ENCODE measurements at places on chromosomes 11 and 22. TPM values are rescaled to one million over a fixed set of nuclear protein-coding genes. Genes with fewer than 3 reads are reported as not detected.

GRCh38 chr11:118353084-118353710 lies 6.2 kb upstream of the UBE4A start:
- no peak for DNase-seq

Gene OR6A2
- not detected for total RNA-seq

DNA sequence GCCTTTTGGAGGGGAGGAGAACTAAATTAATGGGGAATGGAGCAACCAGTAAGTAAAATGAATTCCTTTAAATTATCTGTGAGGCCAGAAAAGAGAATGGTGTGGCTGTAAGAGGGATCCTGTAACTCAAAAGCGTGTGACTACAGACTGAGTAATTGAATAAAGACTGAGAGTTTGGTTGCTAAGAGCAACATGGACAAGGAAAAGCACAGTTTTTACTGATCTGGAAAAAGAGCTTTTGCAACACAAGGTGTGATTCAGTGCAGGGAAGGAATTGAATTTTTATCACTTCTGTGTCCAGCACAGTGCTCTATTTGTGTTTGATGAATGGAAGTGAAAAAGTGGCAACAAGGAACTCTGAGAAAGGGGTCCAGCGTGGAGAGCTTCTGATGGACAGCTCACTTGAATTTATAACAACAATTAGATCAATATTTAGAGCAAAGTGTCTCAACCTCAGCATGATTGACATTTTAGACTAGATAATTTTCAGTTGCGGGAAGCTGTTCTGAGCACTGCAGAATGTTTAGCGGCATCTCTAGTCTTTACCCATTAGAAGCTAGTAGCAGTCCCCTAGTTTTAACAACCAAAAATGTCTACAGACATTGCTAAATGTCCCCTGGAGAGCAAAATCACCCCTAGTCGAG lies 202.8 kb upstream of the BDNF start:
- no peak for DNase-seq

DNA sequence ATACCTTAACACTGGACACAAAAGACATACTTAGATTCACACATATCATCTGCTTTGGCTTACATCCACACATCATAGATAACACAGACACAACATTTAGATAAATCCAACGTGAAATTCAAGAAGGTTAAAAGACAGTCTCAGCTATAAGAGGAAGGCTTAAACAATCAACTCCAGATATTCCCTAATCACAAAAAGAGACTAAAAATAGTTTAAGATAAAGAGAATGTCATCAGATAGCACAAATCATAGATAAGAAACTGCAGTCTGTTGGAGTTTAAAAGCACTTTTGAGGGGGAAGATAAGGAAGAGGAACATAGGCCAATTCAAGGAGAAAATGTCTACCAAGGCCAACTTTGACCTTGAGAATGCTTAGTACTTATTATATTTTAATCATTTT lies 504.8 kb downstream of the JRKL start:
- DNase-seq, result no peak

Gene C11orf87
- total RNA-seq, result not detected

- peak; percentile 58 for DNase-seq
These were observed 8.5 kb downstream of the DCHS1 start for GRCh38 chr11:6646918-6647679.

GRCh38 chr11:47499161-47499560 lies 50.2 kb upstream of the RAPSN start:
- no peak for DNase-seq

Gene OR52I1
- not detected for total RNA-seq

DNA sequence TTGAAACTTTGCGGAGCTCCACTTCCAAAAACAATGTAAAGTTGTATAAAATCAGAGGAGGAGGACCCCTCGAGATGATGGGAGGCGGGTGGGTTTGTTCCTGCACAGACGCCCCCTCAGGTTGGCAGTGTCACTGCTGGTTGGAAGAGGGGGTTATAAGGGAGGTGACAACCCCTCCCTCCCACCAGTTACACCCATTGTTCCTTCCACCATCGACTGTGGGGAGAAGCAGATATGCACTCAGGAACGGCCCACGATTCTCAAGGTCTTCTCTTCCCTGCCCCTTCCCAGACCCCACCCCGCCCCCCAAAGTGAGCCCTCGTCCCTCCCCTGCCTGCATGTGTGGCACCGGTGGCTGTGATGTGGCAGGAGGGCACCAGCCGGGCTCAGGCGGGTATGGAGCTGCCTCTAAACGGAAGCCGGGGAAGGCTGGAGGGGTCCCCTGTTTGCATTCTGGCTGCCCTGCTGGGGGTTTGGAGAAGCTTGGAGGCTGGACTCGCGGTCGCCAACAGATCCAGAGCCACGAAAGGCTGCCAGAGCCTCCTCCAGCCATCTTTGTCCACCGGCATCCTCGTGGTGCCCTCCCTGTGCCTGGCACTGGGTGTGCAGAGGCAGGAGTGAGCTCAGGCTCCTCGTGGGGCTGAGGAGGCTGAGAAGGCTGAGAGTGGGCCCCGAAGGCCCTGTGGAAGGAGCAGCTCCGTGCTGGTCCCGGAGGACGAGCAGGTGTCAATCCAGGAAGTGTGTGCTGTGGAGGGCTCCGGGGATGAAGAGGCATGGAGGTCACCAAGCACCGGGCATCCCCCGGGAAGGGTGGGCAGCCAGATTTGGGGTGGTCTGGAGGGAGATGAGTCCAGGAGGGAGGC lies 778 bp downstream of the KDELR3 start:
- DNase-seq, result no peak

DNA sequence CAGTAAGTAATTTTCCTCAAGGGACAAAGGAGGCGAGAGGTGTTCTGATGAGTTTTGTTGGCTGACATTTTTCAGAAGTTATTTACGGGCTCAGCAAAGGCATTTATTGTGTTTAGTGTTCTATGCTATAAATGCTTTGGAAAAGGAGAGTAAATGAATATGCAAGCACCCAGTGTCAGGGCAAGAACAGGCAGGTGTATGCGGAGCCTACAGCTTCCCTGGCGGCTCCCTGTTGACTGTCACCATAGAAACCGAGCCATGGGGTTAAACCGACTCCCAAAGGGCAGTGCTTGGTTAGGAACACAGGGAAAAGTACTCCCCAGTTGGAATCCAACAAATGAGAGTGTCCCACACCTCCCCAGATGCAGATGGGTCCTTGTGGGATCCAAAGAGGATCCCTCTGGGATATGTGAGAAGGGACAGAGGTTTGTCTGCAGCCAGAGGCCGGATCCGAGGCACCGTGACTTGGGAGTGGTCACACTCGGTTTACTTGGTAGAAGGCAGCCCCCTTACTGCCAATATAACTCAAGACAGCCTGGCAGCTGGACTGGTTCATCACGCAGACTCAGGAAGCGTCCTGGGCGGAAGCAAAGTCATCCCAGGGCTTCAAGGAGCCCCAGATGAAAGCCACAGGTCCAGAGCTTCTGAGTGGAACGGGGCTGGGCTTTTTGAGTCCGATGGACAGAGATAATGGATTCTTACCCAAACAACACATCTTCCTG lies 329.7 kb downstream of the CTTN start:
- DNase-seq, result no peak

DNA sequence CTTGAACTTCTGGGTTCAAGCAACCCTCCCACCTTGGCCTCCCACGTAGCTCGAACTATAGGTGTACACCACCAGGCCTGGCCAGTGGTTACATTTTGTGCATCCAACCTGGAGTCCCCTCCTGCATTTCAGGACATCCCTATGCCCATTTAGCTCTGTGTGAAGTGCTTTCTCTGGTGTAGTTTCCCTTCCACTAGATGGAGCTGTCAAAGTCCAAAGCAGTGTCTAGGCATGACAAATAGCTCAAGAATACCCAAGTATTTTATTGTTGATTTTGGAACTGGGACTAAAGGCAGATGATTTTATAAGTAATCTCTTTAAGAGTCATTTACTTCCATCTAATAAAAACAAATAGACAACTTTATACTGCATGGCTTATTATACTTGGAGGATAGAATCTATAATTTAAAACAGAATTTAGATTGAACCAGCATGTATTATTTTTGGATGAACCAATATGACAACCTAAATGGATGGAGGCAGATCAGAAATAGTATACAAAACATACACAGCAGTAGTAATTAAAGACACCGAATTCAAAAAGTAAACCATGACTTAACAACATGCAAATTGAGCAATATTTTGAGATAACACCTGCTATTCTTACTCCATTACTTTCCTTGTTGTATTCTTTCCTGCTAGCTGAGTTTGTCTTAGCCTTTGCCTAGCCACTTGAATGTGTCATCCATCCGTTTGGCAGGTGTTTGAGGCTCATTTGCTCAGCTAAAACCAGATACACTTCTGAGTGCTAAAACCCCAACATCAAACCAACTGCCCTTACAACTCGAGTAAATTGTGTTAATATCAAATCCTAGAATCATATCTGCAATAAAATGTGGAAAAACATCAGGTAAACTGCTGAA lies 37.7 kb downstream of the EIF4ENIF1 start:
- no peak for DNase-seq

GRCh38 chr11:63508009-63508408 lies 2.1 kb downstream of the LGALS12 start:
- DNase-seq, result peak; percentile 24

Gene AP5B1
- 27.9 TPM for total RNA-seq

GRCh38 chr11:83819931-83820549 lies 533.9 kb upstream of the CCDC90B start:
- no peak for DNase-seq

DNA sequence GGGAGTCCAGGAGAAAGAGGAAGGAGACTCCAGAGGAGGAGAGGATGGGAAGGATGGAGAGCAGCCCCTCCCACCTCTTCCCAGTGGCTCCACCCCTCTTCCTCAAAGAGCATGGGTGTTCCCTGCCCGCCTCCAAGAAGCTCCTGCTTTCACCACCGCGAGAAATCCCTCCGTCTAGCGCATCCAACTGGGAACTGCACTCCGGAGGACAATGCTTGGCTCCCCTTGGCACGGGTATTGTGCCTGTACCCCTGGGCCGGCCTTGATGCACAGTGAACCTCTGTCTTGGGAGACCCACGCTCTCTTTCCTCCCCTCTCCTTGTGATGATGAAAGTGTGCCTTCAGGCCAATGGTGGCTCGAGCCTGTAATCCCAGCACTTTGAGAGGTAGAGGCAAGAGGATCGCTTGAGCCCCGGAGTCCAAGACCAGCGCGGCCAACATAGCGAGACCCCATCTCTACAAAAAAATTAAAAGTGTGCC lies 14.9 kb upstream of the ADA2 start:
- no peak for DNase-seq

Gene BDNF
- total RNA-seq, result not detected

DNA sequence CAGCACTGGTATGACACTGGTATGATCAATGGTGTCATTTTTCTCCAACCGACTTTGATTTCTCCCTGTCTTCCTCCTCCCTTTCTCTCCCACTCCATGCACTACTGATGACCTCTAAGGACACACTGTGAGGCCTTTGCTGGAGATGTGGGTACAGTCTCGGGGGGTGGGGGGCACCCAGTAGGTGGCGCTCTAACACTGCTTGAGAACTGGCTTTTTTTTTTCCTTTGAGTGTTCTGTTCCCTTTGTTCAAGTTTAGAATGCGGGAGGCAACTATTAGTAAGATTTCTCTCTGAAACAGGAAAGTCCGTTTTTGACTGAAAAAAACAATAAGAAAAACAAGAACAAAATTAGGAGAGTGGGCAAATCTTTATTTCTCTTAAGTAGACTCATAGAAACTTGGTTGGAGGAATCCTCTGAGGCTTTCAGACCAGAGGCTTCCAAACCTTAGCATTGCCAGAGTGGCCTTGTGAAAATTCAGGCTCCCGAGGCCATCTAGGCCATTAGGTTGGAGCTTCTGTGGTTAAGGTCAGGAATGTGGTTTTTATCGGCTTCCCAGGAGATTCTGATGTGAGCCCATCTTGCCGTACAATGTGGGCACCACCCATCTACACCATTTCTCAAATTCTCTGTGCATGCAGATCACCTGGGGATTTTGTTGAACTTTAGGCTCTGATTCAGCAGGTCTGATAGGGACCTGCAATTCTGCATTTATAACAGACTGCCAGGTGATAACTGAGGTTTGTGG lies 43.2 kb downstream of the PANX1 start:
- no peak for DNase-seq

- no peak for DNase-seq
These were observed 61.5 kb downstream of the BTG4 start for GRCh38 chr11:111450480-111451320.

Gene TMA7B
- 8.5 TPM for total RNA-seq

DNA sequence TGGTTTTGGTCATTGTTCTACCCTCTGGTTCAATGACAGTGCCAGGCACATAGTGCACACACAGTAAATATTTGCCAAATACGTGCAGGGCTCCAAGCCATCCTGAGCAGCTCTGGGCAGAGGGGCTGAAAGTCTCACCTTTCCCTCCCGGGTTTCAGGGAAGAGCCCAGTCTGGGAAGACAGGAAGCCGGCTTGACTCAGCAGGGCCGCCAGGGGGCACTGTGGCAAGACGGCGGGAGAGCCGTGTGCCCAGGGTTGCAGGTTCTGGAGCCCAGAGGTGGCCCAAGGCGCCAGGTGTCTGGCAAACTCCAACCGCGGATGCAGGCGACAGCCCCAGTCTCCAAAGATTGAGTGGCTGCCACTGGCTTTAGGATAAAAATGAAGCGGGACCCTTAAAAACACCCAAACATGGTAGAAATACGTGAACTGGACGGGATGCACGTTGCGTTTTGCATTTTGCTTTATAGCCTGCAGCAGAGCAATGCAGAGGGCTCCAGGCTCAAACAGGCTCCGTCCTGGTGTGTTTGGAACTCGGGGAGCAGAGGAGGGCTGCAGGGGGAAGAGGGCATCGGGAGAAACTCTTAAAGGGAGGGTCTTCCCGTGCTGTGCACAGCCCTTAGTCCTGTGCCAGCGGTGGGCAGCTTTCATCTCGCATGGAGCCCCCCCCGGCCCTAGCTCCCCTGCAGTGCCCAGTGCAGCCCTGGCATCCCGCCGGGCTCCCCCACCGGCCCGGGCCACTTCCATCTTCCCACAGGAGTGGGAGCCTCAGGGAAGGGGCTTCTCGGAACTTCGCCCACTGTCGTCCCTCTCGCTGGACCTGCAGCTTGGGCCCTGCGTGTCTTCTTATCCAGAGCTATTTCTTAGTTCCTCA lies 10.7 kb downstream of the KRTAP5-5 start:
- peak; percentile 59 for DNase-seq

GRCh38 chr11:10891151-10891720 lies 33.4 kb upstream of the ZBED5 start:
- no peak for DNase-seq

- no peak for DNase-seq
These were observed 11.8 kb upstream of the KCNJ11 start for GRCh38 chr11:17400048-17400775.

DNA sequence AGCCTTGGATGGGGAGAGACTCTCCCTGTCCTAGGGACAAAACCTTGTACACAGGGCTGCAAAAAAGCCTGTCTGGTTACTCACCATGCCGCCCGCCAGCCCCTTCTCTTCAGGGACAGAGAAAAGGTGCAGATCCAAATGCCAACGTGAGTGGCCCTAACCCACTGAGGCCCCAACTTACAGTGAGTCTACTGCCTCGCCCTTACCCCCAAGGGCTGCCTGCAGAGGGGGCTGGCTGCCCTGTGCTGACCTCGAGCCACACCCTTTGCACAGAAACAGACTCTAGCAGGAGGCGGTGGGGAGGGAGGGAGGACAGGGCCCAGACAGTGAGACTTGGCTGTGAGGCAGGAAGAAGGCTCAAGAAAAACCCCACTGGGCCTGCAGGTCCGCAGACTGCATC lies 13.6 kb upstream of the CHST1 start:
- no peak for DNase-seq

Gene OR4A47
- total RNA-seq, result not detected

GRCh38 chr22:42067671-42068251 lies 2.9 kb downstream of the NAGA start:
- no peak for DNase-seq

- no peak for DNase-seq
These were observed 12.5 kb downstream of the NNMT start for GRCh38 chr11:114308689-114309089.

- DNase-seq, result no peak
These were observed 75.0 kb upstream of the OR4B1 start for GRCh38 chr11:48141475-48142122.

- no peak for DNase-seq
These were observed 53.0 kb downstream of the LHFPL7 start for GRCh38 chr22:24893341-24894070.

Gene CPT1B
- total RNA-seq, result 85.2 TPM

All from activated naive CD8-positive, alpha-beta T cell treated with anti-CD3 and anti-CD28 coated beads, Interleukin-2, amount 10 ng/mL, durations not matched to agents 7 days and 5 days (primary cell).